ENCODE measurements at places on chromosomes 7 and 10.

DNA sequence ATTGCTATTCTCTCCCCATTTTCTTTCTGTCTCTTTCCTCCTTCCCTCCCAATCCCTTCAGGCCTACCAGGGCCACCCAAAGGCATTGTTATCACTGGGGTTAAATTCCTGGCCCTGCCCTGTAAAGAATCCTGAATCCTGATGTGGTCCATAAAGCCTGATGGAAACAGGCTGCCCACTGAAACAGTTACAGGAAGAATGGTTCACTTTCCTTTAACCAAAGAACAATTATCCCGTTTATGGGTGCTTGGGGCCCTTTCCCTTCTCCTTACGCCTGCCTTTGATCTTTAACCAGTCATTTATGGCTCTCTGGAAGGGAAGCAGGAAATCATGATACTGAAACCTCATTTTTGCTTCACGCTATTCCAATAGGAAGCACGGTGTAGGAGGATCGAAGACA, 273.1 kb upstream of the NEBL start:
- DNase-seq = no peak

DNA sequence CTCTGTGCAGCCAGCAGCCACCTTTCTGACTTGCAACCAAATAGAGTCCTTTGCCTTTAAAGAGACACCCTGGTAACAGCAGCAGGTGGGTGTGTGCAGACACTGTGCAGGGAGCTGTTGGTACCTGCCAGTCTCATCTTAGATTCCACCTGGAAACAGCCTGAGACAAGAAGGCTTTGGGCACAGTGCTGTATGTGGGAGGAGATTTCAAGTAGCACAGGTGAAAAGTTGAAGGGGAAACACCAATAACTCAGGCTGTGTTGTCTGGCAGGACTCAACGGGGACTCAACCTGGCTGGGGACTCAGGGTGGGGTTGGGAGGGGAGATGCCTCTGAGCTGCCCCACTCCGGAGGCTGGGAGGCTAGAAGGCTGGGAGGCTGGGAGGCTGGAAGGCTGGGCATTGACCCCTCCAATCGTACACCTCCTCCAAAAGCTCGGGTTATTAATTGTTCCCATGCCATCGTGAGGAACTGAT, 6.7 kb downstream of the CPXM2 start:
- DNase-seq = no peak

DNA sequence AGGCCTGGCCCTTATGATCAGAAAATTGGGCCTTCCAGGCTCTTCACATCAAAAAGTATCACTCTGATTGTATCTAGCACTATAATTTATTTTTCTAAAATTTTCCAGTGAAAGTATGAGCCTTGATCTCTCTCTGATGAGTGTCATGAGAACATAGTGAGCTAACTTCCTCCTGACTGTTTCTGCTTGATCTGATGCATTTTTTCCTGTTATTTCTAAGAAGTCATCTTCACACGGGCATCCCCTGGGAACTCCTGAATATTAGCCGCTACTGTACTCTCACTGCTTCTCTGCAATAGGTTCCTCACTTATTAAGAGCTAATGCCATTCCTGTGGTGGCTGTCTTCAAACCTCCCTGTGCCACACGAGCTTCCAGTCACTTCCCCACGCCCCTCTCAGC, 63.1 kb upstream of the ZPBP start:
- DNase-seq = no peak

DNA sequence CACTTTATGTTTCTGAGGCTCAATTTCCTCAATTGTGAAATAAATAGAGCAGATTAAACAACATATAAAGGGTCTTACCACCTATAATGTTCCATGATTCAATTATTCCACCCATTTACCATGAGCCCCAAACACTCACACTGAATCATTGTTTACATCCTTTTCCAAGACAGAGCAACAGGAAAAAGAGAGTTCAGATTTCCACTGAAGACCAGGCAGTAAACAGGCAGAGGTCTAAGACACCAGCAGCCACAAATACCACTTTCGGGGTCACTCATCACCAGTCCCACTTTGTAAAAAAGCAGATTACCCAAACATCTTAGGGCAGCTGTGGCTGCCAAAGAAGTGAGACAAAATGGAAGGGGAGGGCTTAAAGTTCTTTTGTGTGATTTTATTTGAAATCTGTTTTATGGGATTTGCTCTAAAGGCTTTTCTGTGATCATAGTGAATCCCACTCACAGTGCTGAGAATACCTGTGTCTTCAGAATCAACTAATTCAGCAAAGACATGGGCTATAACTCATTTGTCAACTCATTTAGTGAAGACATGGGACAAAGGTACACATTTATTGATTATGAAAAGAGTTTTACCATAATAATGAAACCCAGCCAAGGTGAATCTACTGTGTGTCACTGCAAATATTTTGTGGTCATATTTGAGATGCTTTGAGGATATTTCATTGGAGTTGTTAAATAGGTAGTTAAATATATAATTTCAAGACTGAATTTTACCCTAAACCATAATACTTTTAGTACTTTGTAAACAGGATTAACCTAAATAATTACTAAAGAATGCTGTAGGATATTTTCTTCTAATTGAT, 24.8 kb upstream of the DLD start:
- DNase-seq = no peak

DNA sequence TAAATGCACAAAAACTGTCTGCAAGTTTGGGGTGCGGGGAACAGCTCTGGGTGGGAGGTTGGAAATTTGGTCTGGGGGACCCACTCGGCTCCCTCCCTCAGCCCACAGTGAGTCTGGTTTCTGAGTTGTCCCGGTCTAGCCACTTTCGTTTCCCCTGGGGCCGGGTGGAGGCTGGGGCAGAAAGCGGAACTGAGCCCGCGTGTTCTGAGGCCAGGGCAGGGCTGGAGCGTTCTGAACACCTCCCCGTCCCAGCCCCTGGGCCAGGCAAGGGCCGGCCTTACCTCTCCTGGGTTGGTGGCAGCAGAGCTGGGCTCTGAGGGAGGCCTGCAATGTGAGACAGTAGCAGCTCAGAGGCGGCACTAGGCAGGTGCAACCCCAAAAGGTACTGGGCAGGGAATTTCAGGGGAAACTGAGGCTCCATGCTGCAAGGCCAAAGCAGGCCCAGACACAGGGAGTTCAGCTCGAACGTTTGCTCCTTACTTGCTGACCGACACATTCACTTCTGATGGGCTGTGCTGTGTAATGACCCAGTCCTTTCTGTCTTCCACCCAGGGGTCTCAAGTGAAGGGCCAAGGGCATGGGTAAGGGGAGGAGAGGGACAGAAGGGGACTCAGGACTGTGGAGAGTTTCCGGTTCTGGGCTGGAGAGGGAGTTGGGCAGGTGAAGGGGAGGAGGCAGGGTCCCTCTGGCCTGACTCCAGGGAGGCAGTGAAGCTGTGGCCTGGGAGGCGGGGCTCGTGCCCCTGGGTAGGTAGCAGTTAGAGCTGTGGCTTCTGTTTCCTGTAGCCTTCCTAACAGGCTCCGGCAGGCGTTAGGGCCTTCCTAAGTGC, 3.0 kb downstream of the IRF5 start:
- DNase-seq = no peak

DNA sequence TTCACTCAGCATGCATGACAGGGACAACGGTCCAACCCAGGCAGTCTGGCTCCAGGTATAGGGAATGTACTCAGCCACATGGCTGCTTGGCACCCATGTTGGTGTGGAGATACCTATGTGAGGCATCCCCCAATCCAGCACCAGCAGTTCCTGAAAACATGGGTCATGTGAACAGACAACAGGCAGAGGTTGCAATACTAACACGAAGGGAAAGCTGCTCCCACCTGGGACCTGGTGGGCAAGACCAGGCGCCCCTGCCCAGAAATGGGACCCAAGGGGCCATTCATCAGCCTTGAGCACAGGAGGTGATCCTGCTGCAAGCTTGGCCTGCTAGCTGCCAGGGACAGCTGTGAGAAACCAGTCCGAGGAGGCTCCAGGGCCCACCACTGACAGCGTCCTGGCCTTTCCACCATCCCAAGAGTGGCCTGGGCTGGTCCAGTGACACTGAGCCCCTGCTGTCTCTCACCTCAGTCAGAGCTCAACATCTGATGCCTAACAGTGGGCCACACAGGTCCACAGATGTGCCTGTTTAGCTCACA, 142.3 kb downstream of the ARHGAP22 start:
- no peak for DNase-seq
